ENCODE measurements at places on chromosomes 2 and 18.

DNA sequence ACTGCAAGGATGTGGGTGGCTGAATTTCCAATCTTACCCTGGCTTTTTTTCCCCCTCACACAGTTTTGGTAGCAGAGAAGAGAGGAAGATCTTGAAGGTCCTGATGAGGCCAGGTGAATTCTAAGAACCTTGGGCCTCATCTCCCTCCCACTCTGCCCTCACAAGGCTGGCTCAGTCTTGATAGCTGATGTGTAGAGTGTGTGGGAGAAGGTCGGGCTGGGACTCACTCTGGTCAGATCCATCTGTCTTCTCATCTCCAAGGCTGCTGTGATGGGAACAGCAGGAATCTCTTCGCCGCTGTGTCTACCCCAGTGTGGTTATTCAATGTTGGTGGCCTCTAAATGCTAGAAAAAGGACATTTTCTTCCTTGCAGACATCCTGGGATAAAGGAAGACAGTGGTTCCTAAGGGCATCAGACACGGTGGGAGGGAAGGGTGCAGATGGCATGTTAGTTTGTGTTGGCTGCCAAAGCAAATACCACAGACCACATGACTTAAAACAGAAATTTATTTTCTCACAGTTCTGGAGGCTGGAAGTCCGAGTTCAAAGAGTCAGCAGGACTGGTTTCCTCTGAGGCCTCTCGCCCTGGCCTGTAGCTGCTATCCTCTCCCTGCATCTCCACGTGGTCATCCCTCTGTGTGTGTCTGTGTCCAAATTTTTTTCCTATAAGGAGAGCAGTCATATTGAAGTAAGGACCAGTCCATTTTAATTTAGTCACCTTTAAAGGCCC lies 37.6 kb upstream of the MGAT4A start:
- DNase-seq, result no peak

- no peak for DNase-seq
Observed at GRCh38 chr2:127182626-127183458, 37.3 kb downstream of the CYP27C1 start.

DNA sequence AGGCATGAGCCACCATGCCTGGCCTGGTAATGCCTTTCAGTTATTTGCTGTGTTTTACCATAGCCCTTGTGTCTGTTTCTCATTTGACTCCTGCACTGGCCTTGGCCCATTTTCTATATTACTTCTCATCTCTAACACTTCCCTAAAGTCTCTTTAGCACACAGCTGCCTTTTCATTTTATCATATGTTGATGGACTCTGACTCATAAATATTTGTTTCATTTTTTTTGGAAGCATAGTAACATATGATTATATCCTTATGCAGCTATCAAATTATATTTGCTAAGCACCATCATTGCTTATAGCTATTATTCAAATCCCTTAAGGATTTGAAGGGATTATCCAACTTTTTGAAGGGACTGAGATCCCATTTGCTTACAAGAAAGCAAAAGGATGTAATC lies 320.3 kb downstream of the GPD2 start:
- no peak for DNase-seq

DNA sequence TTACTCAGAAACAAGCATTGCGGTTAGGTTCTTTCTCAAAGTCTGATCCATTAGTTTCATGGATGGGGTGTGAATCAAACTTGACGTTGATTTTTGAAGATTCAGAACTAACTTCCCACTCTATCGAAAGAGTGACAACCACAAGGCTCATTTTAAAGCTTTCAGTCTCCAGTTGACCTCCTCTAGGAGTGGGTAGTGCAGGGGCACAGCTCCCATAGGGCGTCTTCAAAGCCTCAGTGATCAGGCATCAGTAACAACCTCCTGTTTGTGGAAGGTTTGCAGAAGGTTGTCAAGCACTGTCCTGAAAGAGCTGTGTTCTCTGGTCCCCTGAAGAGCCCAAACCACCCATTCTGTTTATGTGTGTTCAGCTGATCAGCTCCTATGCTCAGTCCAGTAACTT lies 10.2 kb downstream of the MTCL1 start:
- no peak for DNase-seq

- DNase-seq, result no peak
Observed at GRCh38 chr2:42918041-42918440, 125.7 kb upstream of the HAAO start.

DNA sequence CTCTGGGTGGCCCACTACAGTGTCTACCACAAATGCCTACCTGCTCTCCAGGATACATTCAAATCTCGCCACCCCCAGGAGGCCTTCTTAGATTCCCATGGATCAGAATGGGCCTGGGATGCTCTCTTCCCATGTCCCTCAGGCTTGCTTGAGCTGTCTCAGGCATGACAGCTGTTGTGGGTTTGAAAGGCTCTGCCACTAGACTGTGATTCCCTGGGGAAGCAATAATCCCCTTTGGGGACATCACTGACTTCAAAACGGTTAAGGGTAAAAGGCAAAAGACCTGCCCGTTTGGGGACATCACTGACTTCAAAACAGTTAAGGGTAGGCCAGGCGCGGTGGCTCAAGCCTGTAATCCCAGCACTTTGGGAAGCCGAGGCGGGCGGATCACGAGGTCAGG lies 35.8 kb upstream of the ZNF516 start:
- no peak for DNase-seq

GRCh38 chr2:193428336-193428818 lies 1233.6 kb upstream of the TMEFF2 start:
- no peak for DNase-seq

DNA sequence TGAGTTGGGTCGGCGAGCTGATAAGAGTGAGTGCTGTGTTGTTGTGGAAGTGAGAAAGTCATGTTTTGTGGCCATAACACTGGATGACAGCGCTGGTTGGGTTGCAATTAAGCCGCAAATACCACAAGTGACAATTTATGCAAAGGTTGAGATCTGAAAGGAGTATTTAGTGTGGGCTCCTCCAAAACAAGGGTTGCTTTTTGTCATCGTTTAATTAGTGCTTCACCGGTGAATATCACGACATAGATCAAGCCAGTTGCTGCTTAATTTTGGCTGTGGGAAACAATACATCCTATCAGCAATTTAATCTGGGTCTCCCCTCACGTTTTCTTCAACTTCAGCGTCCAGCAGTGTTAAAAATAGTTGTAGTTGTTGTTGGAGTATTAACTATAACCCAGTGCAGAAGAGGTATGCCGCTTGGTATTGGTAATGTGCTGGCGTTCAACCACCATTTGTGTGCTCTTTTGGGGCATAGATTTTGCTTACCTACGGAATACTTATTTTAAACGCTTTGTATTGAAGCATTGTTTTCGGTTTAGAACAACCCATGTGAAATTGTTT lies 662 bp downstream of the ACVR2A start:
- DNase-seq, result no peak

- no peak for DNase-seq
Observed at GRCh38 chr2:170344663-170345346, 166.9 kb downstream of the MYO3B start.

DNA sequence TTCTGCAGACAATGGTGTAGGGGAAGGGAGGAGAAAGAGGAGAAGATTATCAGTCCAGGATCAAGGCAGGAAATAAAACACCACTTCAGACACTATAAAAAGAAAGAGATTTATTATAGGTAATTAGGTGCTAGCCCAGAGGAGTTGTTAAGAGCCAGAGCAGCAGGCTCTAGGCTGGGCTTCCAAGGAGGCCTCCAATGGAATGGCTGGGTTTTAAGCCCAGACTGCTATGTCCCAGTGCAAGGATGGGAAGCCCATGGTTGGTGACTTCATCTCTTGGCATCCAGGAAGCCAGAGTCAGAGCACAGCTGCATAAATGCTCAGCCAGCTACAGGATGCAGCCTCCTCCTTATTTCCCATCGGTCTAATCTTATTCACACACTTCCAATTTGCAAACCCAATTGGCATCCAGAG lies 95.6 kb downstream of the LAMA3 start:
- peak; percentile 13 for DNase-seq

DNA sequence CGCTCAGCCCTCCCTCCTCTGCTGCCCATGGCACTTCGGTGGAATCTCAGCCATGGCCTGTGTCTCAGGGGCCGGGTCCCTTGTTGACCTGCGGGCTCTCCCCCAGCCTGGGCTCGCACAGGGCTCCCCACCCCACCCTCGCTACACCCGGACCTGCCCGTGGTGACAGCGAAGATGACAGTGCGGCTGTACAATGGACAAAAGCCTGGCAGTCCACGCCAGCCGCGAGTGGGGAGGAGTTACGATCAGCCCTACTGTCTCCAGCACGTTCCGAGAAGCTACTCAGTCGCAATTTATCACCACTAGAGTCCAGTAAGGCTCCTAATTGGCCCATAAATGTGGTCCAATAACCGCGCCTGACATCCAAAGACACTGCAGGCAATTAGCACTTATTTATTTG lies 31.6 kb downstream of the GBX2 start:
- no peak for DNase-seq

GRCh38 chr2:120712180-120712681 lies 23.4 kb upstream of the GLI2 start:
- DNase-seq, result no peak

DNA sequence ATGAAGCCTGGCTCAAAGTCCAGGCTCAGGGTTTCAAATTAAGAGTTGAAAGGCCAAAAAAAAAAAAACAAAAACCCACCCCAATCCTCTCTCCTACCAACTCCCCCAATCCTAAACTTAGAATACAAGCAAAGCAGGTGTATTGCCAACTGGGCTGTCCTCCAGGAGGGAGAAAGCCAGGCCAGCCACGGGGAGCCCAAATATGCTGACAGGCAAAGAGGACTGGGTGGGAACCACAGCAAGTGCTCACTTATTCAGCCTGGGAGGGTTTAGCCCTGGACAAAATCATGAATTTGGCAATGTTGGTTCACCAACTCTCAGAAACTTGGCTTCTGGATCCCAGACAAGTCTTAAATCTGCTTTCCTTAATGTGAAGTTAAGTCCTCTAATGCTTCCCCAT lies 36.5 kb downstream of the GKN2 start:
- no peak for DNase-seq

DNA sequence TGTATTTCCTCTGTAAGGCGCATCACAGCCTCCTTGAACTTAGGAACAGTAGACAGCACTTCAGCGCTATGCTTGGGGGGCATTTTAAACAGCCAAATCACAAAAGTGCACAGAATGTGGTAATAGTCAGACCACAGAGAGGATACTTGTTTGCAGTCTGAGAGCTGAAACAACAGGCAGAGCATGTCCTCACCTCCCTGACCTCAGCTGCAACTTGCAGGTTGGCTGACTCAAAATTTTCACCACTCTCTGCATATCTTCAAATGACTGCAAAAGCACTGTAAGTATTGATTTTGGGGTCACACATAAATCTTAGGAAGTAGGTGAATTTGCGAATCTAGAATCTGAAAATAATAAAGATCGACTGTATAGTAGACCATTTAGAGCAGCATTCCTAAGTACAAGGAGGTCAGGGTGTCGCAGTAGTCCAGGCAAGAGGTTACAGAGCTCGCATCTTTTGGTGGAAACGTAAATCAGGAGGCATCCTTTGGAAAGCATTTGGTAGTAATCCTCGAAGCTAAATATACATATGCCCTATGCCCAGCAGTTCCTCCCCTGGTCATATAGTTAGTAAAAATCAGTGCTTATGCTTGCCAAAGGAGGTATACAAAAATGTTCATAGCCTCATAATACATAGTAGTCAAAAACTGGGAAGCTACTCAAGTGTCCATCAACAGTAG lies 108.2 kb upstream of the MYCN start:
- DNase-seq, result no peak

Measured in HTR-8/SVneo (cell line).